ENCODE measurements at places on chromosomes 2 and 18.

DNA sequence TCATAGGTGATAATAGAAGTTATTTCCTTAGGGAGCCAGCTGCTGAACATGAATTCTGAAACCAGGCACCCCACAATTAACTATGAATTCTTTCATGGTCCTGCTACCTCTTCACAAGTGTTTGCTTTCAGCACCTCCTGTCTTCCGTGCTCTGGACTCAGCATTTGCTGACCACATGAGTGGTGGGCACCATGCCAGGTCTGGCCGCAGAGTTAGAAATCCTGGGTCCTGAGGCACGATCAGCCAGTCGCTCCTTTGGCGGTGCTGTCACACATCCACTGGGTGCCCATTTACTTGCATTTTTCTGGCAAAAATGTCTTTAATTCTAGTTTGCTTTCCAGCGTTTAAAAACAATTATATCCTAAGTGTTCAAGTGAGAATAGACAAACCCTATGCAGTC lies 196.4 kb upstream of the PXDN start:
- no peak for DNase-seq

DNA sequence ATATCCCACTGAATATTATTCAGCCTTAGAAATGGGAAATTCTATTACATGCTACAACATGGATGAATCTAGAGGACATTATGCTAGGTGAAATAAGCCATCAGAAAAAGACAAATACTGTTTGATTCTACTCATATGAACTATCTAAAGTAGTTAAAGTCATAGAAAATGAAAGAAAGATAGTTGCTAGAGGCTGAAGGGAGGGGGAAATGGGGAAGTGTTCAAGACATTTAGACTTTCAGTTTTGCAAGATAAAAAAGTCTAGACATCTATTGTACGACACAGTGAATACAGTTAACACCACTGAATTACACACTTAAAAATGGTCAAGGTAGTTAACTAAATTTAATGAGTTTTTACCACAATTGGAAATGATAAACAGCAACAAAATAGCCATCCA lies 835.9 kb upstream of the CHAC2 start:
- no peak for DNase-seq

DNA sequence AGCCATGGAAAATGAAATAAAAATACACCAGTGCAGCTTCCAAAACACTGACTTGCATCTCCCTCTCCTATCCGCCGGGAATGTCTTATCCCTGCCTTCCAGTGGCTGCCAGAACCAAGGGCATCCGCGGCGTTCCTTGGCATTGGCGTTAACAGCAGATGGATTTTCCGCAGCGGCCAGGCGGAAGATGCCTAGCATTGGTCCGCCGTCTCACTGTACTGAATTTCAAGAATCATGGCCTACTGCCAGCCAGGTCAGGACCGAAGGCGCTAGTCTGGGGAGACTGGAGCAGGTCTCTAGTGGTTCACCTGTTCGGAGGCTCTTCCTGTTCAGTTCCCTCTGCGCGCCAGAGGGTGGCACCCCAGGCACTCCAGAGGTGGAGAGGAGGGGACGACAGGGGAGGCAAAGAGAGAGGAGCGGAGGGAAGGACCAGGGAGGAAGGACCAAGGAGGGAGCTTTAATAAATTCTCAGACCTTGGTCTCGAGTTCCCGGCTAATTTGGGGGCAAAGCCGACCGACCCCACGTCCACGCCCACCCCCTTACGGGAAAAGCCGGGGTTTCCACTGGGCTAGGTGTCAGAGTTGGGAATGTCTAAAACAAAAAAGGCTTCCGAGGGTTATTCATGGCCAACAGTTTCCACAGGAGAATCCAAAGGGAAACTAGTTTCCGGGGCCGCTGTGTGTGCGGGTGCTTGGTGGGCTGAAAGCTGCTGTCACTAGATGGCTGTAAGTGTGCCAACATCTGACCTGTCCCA lies 3.7 kb upstream of the BCL2L11 start:
- DNase-seq, result peak; percentile 38

DNA sequence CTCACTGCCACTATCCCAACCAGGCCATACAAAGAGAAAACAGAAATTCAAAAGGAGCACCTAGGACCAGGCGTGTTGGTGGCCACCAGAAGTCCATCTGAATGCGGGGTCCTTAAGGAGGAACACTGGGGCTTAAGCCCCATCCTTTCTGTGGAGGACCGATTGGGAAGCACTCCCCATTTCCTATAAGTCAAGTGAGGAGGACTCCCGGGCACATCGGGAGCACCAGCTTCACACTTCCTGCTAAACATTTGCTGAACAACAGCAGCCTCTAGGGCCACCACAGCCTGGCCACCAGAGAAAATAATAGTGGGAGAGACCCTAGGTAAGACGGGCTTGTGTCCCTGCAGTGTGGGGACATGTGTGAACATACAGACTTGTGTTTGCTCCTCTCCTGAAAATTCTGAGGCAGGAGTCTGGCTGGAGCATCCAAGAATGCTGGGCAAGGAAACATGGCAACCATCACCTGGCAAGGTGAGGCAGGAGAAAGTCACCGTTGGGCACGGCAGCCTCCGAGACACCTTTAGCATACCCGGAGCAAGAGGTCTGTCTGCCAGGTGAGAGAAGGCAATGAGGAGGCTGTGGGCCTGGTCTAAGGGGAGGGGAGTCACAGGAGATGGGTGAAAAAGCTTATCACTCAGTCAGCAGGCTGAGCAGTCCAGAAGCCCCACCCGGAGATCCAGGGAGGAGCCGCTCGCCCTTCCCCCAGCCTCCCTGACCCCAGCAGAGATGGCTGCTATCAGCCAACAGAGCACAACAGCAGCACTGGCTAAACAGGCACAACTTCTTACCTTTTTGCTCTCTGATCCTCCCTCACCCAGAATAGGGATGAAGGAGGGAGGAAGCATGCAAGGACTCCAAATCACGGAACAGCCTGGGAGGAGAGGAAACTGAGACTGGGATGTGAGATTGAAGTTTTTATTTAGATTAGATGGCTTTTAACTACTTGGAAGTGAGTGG lies 282.3 kb downstream of the EIPR1 start:
- DNase-seq, result no peak

GRCh38 chr18:48874233-48874632 lies 76.5 kb downstream of the SMAD7 start:
- no peak for DNase-seq

DNA sequence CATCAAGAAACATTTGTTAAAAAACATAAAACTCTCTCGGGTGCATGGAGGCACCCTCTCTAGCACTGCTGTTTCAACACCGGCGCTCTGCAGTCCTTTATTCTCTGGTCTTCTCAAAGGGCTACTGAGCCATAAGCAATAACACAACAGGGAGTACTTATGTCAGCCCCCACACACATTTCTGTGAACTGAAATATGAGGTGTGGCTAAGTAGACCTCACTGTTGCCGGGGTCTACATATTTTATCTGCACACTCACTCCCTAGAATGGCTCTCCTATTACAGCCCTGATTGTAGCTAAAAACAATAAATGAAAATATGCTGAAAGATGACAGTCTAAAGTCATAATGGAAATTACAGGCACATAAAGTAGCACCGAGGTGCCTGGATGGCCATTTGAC lies 235.1 kb downstream of the GRB14 start:
- no peak for DNase-seq
